Pons (tissue), 1 donor: ENCODE measurements at places on chromosomes 2 and 18.

DNA sequence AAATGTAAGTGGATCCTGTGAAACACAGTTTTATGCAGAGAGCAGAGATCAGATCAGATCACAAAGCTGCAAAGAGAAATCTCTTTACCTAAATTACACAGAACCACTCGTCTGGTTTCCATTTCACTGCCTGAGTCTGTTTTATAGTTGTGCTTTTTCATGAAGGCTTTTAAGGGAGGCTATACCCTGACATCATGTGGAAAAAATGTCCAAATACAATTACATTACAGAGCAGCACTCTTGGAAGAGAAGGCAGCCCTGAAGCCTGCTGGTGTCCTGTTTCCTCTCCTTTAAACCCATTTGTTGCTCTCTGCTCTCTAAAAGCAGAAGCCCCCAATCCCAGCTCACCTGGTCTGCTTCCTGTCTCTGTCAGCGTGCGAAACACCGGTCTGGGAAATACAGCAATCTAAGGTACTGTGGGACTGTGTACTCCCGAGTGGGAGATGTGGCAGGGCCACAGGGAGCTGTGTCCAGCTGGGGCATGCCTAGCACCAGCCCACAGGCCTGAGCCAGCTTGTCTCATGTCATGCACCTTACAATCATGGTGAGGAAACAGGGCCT is 24.8 kb upstream of the ZFP36L2 start:
- no peak for DNase-seq

DNA sequence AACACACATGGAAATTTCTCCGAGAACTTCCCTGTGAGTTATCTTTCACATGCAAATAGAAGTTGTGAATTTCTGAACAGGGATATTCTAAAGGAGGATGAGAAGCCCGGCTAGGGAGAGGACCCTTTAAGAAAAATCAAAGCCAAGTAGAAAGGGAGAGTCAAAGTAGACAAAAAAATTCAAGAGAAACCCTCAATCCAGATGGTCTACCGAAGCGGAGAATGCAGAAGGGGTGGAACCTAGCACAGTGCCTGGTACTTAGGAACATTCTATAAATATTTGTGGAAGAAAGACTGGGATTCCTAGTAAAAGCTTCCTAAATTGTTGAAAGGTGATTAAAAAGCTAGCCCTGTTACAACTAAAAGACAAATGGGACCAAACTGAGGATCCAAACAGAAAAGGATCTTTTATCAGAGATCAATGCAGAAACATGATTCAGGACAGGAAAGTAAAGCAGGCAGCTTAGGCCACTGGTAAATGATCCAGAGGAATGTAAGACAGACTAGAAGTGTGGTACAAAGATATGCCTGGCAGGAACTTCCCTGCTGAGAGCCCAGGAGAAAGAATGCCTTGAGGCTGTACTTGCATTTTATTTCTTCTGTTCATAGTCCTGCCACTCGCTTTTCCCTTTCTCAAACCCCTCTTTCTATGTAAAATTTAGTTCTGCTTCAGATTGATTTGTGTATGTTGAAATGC is 19.5 kb upstream of the GLS start:
- DNase-seq, result no peak

GRCh38 chr2:43461453-43462073 is 134.3 kb downstream of the THADA start:
- peak; percentile 55 for DNase-seq

DNA sequence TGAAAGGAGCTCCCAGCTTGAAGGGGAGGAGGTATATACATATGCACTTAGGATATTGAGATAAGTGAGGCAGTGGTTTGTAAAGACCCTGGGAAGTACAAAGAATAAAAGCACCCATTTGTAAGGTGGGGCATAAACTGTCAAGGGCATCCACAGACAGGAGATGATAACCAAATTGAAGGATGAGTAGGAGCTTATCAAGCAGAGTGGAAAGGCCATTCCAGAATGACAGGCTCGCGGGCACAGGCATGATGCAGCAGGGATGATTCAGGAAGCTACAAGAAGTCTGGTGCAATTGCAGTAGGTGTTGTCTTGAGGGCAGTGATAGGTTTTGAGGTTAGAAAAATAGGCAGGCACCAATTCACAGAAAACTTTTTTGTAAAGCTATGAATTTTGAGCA is 504.8 kb downstream of the PIK3C3 start:
- no peak for DNase-seq

DNA sequence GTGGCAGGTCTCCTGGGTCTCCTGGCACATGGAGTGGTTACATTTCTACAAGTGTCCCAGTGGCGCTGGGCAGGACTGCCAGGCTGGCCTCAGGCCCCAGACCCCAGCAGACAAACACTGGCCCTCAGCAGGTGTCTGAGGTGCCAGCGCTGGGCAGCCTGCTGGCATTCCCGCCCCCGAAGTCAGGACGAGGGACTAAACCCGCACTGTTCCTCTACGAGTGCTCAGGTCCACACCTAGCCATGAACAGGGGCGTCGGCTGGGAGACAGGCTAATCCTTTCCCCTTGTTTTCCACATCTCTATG is 12.8 kb downstream of the SNED1 start:
- no peak for DNase-seq

DNA sequence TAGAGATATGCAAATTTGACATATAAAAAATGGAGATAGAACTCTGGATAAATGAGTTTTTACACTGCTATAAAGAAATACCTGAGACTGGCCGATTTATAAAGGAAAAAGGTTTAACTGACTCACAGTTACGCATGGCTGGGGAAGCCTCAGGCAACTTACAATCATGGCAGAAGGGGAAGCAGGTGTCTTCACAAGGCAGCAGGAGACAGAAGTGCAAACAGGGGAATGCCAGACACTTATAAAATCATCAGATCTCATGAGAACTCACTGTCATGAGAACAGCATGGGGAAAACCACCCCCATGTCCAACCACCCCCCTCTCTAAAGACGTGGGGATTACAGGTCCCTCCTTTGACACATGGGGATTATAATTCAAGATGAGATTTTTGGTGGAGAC is 1540.2 kb upstream of the SLC39A10 start:
- DNase-seq, result no peak

DNA sequence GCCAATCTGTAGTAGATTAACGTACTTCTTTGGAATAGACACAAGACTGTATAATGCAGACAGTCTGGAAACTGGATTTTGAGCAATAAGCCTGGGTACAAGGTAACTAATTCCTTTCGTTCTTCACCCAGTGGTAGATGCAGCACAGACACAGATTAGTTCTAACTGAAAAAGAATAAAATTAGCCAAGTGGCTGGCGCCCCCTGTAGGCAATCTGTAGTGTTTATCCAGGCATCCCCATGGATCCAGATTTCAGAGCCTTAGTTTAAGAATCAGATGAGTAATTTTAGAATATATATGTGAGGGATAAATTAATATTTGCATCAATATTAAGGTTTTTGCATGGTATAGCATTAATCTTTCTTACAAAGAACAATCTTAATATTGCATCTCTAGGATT is 563.9 kb downstream of the DCC start:
- peak; percentile 67 for DNase-seq

DNA sequence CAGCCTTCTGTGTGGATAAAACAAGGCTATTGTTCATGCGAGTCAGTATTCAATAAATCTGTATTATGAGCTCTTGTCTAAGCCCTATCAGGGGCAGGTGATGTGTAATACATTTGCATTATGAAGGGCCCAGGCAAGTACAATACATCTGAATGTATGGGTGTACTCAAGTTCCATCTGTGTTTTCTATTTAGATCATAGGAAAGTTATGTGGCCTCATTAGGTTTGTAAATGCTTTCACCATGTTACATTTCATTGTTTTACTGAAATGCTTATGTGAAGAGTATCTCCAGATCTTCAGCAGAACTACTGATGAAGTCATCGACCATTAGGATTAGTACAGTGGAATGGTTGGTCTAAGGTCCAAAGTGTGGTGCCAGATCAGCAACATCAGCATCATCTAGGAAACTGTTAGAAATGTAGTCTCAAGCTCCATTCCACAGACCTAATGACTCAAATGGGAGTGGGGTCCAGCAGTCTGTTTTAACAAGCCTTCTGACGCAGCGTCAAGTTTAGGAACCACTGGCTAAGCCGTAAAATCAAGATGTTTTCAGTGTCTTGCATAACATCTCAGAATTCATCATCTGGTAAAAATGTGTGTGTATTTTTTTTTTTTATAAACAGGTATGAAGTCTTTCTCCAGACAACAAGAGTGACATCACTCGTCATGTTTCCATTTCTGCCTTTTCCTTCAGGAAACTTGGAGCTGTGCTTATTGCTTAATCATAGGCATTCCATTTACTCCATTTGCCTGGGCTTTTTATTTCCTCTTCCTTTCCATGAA is 80.5 kb downstream of the LYPD6 start:
- no peak for DNase-seq

DNA sequence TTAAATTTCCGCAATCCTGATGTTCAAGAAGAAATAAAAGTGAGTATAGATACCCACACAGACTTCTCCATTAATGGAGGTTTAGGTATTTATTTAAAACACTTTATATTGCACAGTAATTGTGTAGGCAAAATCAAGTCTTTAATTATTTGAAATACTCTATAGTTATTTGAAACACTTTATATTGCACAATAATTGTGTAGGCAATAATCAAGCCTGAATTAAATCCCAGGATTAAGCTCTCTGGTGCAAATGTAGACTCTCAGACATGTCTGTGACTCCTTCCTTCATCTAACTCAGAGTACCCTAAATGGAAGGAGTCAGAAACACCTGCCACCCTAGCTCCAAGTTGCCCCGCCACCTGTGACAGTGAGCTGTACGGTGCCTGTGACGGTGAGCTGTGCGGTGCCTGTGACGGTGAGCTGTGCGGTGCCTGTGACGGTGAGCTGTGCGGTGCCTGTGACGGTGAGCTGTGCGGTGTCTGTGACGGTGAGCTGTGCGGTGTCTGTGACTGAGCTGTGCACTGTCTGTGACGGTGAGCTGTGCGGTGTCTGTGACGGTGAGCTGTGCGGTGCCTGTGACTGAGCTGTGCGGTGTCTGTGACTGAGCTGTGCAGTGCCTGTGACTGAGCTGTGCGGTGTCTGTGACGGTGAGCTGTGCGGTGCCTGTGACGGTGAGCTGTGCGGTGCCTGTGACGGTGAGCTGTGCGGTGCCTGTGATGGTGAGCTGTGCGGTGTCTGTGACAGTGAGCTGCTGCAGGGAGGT is 11.0 kb downstream of the SLC3A1 start:
- no peak for DNase-seq

- DNase-seq, result no peak
Observed at GRCh38 chr18:11322006-11322405, 172.6 kb upstream of the PIEZO2 start.
